SW480 (cell line): ENCODE measurements at places on chromosomes 2 and 18.

DNA sequence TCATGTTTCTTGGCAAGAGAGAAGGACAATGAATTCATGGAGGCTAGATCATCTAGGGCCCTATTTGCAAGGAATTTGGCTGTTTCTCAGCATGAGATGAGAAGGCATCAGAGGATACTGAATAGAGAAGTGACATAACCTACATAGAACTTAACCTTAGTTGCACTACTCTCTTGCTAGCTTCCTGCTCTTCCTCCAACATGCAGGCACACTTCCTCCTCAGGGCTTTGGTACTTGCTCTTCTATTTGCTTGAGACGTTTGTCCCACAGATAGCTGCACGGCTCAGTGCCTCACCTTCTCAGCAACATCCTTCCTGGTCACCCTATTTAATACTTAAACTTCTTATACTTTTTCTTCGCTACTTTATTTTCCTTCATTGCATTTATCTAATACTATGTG is 20.0 kb upstream of the LANCL1 start:
- no peak for DNase-seq

- DNase-seq: peak; percentile 10
Observed at GRCh38 chr2:167509586-167509985, 621.3 kb downstream of the XIRP2 start.

DNA sequence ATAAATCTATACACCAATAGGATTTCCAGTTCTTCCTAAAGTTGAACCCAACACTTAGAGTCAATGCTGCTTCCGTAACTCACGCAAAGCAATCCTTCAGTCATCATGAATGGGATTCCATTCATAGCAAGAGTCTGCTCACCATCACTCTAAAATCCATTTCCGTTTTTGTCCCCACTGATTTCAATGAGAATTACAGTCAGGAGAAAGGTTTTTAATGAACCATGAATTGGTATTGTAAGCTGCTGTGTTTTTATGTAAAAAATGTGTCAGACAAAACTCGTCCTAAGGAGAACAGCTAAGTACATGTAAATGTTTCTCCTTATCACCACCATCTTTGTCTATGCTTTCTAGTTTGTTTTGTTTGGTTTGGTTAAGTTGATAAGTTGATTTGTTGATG is 391.5 kb downstream of the IRS1 start:
- no peak for DNase-seq

DNA sequence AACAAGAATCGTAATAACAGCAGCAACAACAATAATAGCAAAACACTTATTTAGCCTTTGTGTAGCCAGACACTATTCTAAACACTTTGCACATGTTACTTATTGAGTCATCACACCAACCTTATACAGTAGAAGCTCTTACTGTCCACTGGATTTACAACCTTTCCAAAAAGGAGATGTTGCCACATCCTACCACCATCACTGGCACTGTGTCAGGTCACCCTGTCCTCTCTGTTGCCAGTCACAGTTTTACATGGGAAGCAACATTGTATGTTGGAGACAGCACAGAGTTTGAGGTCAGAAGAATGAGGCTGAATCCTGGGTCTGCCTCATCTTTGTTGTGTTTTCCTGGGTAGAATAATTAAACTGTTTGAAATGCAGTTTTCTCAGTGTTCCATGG is 201.4 kb upstream of the EPAS1 start:
- DNase-seq: no peak

GRCh38 chr2:72128059-72128842 is 19.4 kb downstream of the CYP26B1 start:
- no peak for DNase-seq

- DNase-seq: no peak
Observed at GRCh38 chr2:107325981-107326786, 440.2 kb upstream of the ST6GAL2 start.

- no peak for DNase-seq
Observed at GRCh38 chr2:5729416-5729815, 37.2 kb downstream of the SOX11 start.

DNA sequence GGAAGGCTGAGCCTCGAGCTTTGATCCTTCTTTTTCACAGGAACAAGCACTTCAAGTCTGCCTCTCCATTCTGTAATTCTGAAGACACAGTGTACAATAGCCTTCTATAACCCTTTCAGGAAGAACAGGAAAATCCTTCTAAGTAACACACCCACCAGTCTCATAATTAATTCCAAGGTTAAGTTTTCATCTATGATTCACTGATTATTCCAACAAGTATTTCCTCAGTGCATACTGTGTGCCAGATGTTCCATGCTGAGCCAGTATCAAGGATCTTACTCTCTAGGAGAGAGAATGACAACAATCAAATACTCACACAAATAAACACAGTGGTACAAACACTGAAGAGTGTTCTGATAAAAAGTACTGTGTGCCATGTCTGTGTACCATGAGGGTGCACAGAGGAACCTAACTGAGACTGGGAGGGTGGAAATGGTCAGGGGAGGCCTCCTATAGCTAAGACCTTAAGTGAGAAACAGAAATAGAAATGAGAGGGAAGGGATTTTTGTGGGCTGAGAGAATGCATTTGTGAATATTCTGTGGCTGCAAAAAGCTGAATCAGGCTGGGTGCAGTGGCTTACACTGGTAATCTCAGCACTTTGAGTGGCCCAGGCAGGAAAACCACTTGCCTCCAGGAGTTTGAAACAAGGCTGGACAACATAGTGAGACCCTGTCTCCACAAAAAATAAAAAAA is 7.3 kb upstream of the MTLN start:
- no peak for DNase-seq

DNA sequence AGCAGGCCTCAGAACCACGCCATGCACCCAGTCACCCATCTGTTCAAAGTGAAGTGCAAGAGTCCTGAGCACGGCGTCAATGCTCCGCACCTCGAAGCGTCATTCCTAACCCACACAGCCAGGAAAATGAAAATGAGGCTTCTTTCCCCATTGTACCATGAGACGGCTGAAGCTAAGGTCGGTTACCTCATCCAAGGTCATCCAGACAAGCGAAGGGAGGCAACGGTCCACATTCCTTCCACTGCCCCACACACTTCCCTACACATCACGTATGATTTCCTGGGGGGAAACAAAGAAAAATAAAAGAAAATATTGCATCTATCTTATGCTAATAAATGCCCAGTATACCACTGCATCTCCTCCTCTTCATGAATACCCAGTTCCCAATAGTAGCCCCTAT is 113.5 kb upstream of the RAB6C start:
- DNase-seq: no peak

DNA sequence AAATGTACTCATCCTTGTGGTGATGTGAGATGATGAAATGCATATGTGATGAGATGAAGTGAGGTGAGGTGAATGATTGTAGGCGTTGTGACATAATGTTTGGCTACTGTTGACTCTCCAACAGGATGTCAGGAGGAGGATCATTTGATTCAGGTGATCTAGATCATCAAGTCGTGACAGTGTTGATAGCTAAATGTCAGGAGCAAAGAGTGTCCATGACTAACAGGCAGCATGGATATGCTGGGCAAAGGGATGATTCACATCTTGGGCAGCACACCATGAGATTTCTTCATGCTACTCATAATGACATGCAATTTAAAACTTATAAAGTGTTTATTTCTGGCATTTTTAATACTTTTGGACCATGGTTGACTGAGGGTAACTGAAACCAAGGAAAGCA is 40.2 kb upstream of the UBXN4 start:
- DNase-seq: no peak

GRCh38 chr2:40820319-40820718 is 368.4 kb upstream of the SLC8A1 start:
- no peak for DNase-seq

GRCh38 chr2:188475945-188476344 is 184.3 kb downstream of the GULP1 start:
- DNase-seq: peak; percentile 1

DNA sequence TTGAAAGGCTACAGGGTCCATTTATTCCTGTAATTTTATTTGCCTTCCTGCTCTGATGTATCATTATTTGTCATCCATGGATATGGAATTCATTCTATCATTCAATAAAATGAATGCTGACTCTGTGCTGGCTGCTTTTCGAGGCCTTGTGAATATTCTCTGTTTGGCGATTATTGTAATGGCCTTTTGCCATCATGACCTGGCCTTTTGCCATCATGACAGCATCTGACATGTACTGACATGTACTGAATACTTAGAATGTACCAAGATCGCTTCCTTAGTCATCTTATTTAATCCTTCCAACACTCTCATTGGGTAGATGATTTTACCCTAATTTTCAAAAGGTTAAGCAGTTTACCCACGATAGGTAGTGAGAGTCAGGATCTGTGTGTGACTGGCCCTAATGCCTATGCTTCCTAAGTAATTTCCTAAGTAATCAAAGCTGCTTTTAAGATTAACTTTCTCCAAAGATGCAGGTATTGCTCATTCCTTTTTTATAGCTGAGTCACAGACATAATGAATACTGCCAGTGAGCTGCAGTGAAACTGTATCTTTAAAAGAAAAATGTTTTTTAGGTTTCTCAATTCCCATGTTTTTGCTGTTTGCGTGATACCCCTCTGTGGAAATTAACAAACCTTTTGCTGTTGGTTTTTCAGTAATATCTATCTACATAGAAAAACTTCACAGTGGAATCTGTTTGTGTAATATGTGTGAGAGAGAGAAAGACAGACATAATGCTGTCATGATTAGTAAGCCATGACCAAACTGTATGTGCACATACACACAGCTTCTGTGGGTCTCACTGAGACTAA is 127.8 kb downstream of the CERS6 start:
- DNase-seq: no peak

DNA sequence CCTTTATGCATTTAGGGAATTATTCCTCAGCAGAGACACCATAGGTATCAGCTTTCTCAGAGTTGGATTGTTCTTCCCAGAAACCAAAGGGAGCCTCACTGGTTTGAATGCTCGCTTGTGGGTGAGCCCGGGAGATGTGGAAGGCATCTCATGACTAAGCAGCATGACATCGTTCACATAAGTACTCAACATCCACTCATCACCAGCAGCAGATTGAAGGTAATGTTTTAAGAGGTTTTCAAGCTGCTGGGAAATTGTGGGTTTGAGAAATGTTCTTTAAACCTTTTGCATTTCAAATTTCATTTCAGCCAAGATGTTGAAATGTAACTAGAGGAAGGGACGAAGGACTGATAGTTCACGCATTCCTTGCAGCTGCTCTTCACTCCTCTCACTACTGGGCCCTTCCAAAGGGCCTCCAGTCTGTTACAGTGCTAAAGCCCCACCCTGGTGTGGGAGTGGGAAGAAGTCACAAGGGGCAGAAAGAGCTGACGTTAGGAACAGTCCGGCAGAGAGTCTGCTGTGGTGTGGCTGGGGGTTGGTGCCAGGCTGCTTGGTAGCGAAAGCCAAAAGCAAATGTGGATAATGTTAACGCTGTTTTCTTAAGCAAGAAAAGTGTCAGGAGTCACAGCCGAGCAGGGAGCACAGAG is 324.5 kb upstream of the EPHA4 start:
- DNase-seq: no peak

GRCh38 chr2:10136101-10136934 is 13.8 kb downstream of the RRM2 start:
- peak; percentile 29 for DNase-seq

DNA sequence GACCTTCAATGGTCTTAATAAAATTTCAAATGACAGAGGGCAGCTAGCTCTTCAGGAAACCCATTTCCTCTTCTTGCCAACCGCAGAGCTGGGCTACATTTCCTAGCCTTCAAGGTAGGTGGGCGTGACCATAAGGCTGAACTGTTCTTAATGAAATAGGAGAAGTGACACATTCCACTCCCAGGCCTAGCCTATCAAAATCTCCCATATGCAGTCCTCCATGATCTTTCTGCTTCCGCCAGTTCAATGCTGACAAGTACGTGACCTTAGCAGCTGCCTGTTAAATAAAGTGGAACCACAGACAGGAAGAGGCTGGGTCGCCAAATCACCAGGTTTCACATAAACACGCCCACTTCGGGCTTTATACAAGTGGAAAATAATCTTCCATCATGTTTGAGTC is 13.2 kb downstream of the SERPINE2 start:
- DNase-seq: peak; percentile 5

DNA sequence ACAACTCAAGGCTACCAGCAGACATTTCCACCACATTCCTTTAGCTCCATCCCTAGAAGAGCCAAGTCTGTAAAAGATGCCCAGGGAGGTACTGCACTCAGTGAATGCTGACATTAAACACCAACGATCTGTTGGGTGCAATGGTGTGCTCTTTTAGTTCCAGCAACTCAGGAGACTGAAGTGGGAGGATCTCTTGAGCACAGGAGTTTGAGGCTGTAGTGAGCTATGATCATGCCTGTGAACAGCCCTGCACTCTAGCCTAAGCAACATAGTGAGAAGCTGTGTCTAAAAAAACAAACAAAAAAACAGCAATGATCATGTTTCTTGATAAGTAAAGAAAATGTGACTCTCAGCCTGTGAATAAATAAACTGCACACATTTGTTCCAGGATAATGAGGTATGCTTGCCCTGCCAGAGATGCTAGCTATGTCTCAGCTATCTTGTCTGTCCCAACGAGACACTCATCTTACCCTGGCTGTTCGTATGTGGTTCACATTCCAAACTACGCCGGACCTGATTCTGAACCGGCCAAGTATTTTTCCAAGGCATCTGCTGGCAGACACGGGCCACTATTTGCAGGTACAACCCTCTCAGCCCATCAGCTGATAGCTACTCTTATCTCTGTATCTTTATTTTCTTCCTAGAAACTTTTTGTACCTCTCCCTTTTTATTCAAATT is 21.8 kb downstream of the TMEM182 start:
- DNase-seq: no peak

GRCh38 chr18:61735564-61736102 is 157.2 kb downstream of the RNF152 start:
- no peak for DNase-seq

DNA sequence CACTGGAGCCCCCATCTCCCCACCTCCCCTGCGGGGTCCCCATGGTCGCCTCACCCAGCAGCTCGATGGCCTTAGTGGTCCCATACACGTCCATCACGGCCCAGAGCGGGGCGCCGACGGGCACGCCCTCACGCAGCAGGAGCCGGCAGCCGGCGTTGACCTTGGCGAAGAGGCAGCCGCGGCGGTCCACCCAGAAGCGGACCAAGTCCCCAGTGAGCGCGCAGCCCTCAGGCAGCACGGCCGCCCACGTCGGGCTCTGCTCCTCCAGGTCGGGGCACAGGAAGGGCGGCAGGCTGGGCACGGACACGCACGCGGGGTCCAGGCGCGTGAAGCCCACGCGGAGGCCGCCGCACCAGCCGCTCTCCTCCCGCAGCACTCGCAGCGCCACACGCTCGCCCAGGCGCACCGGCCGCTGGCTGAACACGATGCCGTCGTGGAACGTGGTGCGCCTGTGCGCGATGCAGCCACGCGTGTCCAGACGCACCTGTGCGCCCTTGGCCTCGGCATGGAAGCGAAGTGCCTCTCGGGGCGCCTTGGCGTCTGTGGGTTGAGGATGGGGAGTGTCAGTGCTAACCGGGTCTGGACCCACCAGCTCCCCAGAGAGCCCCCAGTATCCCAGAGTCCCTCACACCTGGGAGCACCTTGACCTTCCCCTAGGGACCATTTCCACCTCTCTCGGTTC is 4.6 kb downstream of the NEURL3 start:
- no peak for DNase-seq
